ENCODE measurements at places on chromosomes 2 and 18.

DNA sequence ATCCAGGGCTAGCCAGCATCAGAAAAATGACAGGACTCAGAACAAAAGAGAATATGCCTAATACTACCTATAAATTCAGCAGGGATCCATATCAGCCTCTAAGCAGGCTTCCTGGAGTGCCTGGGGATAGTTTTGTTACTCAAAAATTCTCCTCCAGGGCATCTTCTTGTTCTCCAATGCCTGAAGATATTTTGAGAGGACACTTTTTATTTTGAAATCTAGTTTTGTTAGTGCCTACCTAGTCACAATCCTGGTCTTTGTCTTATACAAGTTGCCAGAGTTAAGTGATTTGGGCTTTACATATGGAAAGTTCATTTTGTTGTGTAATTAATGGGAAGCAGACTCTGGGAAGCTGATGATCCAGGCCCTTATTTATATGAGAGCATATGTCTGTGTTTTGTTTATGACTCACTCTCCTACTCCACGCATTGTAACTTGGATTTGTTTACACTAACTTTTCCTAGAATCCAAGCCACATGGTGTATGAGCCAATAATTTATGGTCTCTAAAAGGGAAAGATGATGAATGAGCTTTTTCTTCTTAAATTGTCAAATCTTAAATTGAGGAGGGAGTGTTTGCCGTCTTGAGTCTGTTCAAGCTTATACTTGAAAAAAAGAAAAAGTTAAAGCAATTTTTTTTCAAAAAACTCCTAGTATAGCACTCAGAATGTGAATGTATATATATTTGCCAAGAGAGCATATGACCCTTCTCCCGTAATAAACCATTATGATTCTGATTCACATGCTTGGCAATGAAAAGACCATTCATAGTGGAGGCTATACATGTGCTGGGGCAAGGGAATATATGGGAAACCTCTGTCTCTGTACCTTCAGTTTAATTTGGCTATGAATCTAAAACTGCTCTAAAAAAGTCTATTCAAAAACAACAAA, 370.3 kb downstream of the SETBP1 start:
- no peak for DNase-seq

DNA sequence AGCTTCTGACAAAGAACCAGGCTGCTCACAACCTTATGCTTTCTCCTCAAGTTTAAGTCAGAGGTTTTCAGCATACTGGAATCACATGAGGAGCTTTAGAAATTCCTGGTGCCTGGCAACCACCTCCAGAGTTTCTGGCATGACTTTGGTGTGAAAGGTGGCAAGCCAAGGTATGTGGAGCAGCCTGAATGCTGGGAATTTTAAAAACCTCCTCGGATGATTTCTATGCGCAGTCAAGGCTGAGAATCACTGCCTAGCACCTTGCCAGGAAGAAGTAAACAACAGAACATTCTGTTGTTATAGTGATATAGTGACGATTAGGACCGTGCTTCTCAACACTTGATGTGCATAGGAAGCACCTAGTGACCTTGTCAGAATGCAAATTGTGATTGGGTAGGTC, 11.7 kb downstream of the CCBE1 start:
- no peak for DNase-seq

DNA sequence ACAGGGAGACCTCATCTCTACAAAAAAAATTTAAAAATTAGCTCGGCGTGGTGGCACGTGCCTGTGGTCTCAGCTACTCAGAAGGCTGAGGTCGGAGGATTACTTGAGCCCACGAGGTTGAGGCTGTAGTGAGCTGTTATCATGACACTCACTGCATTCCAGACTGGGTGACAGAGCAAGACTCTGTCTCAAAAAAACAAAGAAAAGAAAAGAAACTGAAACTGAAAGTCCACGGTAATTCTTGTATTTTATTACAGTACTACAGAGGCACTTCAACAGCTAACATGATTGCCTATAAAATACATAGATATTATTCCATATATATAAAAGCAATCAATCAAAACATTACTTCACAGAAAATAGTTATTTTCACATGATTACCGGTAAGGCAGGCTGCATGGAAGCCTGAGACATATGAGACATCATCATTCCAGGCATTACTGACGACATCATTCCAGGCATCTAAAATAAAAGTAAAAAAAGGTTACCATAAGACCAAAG, 23.1 kb downstream of the PRPF40A start:
- no peak for DNase-seq

DNA sequence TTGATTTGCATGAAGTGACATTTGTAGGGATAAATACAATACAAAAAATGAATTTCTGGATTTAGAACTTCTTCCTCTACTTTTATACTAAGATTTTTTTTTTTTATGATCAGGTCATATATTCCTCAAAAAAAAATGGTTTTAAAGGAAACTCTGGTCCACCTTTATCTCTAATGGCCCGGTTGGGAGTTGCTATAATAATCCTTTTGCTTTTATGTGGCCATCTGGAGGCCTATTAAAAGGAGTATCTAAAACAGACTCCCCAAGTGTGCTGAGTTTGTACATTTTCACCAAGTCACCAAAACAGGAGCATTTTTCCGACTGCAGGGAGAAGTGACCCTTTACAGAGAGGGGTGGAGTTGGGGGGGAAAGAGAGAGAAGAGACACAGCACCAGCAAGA, 329.2 kb upstream of the FIGN start:
- no peak for DNase-seq

GRCh38 chr18:45527891-45528290, 87.4 kb upstream of the SLC14A2 start:
- DNase-seq, result no peak
